Osteoblast (primary cell): ENCODE measurements at places on chromosomes 1 and 21.

DNA sequence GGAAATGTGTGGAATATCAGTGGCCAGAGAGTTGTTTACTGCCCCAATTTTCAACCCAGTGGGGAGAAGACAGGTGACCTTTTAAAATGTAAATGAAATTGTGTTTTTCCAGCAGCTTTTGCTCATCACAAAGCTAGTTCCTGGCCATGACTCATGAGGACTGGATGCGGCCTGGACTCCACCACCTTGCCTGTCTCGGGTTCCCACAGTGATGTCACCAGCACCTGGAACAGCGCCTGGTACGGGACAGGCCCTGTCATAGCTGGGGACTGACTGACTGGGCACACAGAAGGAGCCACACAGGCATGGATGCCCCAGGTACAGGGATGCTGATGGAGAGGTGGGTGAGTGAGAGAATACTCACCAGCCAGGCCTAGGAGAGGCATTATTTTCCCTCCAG lies 277.1 kb downstream of the AJAP1 start:
- DNase-seq = no peak

DNA sequence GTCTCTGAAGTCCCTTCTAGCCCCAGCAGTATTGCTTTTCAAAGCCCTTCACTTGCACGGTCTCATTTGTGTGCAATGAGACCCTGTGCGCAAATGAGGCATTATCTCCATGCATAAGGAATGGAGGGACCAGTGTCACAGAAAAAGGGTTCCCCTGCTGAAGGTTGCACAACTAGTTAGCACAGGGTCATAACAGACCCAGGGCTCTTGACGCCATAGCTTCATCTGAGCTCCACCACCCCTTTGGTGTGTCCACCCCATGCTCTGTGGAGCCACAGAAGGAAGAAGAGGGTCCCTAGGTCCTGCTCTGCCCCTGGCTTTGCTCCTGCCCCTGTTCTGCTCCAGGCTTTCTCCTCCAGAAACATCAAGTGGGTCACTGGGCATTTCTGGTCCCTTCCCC lies 12.6 kb downstream of the SH2D2A start:
- DNase-seq = no peak

DNA sequence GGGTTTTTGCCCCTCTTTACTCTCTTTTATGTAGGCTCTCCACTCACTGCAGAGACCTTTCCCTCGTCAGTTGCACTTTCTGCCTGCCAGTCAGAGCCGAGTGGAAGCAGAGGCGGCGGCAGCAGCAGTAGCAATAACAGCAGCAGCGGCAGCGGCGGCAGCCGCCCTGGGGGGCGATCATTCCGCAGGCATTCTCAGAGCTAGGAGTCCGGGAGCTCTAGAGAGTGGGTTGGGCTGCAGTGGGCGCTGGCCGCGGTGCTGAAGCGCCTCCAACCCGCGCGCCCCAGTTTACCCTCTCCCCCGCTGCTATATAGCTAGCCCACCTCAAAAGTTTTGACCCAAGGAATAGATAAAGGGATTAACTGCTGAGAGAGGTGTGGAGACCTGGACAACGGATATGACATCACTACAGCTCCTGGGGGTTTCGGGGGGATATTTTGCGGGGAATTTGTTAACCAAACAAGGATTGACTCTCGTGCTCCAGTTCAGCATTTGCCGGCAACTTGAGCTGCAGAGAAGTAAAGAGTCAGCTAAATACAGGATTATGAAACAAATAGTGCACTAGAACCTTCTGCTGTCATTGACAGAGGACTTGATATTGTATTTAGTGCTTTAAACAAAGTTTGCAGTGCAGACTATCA lies at the start of gene OLFM3:
Gene OLFM3 (minus strand): TSS at position 102 of the 641 bp plus-strand sequence.
- DNase-seq = peak; percentile 36

GRCh38 chr21:28410256-28410655 lies 582.4 kb downstream of the LTN1 start:
- DNase-seq = no peak

DNA sequence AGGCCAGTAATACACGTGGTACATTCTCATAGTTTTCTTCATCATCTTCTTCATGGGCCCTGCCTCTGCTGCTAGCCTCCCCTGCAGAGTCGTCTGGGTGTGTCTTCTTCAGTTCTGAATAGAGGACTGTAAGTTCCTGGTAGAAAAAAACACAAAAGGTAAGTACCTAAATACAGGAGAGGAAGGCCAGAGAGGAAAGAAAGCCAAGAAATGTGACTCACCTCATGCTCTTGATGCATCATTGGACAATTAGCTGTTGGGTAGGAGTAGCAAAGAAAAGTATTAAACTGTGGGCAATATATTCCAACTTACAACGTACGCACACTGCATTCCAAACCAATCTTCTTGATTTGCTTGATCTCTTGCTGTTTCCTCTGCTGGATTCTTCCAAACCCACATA lies 21.8 kb downstream of the FCRL3 start:
- no peak for DNase-seq

DNA sequence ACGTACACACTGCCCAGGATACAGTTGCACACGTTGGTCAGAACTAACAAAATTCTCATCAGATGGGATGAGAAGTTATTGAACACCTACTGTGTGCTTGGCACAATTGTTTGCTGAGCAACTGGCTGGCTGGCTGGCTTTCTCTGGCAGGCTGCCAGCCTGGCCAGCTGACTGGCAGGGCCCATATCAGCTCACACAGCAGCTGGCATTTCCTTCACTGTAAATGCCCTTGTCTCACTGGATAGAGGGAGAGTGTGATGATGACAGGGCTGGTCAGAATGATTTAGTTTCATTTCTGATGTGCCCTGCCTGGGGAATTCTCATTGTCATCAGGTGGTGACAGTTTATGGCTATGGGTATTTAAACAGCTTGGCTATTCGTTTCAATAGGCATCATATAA lies 15.8 kb downstream of the CAMK2N1 start:
- DNase-seq = peak; percentile 77

- no peak for DNase-seq
Observed at GRCh38 chr1:75764057-75764655, 21.9 kb upstream of the RABGGTB start.

DNA sequence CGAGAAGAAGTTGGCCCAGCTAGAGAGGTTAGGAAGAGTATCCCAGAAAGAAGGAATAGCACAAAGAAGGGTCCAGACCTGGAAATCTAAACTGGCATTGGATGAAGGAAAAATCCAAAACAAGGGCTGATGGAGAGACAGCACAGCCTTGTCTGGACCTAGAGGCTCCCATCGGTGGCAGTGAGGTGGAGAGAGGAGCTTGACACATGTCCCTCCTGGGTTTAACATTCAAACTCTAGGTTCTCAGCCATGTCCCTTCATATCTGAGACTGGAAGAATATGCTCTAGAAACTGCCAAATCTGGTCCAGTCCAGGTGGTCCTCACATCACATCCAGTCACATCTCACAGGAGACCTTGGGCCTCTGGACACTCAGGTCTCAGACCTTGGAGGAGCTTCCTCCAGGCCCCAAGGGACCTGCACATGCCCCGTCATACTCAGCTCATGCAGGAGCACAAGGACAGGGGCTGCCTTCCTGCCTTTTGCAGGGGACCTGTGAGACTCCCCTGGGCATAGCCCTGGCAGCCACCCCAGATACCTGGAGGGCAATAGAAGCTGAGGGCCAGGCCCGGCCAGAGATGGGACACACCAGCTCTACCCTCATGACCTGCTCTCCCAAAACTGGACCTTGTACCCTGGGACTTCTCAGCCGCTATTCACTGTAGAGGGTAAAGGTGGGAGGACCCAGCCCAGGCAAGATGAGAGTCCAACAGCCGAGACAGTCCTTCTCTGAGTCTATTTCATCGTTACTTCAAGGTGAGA lies 7.5 kb downstream of the TMEM125 start:
- DNase-seq = no peak

GRCh38 chr1:210239349-210240111 lies 6.9 kb downstream of the SERTAD4 start:
- peak; percentile 71 for DNase-seq

- DNase-seq = peak; percentile 74
Observed at GRCh38 chr1:95041491-95042165, 31.1 kb downstream of the ALG14 start.

GRCh38 chr1:156705321-156705917 lies at the start of gene CRABP2:
TSS of gene CRABP2 (minus strand) at chr1:156705583. CDS start at chr1:156705446, 137 bp downstream.
- DNase-seq = no peak

- DNase-seq = no peak
Observed at GRCh38 chr1:183200451-183200850, 14.4 kb downstream of the LAMC2 start.

GRCh38 chr1:172650474-172651193 lies 8.3 kb upstream of the FASLG start:
- DNase-seq = no peak

- peak; percentile 88 for DNase-seq
Observed at GRCh38 chr1:1205769-1206375, 520 bp downstream of the TNFRSF18 start.

DNA sequence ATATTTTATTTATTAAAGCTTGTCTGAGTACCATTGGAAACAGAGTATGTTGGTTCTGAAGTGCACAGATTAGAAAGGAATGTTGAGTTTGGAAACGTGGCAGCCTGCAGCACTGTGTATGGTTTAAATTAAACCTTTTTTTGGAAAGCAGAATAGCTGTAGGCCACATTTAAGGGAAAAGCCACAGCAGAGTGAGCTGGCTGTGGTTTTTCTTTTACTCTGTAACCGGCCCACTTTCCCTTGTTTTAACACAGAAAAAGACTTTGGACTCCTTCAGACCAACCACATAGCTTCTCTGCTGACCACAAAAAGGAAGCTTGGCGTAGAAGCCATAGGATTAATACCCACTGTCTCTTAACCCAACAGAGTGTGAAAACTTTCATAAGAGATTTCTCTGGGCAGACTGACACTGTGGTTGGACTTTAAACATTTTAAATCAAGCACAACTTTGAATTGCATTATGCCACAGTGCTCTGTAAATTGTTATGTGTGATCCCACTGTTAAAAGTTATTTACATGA lies 75.2 kb downstream of the NFIA start:
- peak; percentile 87 for DNase-seq

DNA sequence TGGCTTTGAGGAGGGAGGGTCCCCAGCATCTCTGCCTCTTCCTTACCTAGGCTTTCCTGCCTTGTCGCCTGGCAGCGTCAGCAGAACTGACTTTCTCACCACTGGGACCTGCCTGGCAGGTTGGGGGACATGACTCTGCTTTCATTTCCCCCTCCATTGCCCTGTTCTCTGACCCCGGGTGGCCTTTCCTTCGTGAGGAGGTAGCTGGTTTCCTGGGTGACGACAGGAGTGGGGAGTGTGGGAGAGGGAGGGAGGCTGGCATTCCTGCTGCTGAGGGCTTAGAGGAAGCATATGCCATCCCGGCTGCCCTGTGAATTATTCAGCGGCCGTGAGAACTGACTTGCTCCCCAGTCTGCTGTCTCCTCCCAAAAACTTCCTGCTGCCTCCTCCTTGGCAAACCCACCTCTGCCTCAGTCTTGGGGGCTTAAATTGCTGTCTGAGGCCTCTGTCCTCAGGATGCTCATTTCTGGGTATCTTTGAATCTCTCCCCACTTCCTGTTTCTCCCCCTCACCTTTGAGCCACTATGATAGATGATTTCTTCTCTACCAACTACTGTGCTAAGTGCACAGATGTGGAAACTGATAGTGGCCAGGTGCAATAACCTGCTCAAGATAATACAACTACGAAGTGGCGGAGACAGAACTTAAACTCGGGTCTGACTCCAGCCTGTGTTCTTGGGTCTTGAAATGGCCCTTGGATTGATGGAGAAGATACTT lies 182.0 kb upstream of the CSF3R start:
- no peak for DNase-seq

DNA sequence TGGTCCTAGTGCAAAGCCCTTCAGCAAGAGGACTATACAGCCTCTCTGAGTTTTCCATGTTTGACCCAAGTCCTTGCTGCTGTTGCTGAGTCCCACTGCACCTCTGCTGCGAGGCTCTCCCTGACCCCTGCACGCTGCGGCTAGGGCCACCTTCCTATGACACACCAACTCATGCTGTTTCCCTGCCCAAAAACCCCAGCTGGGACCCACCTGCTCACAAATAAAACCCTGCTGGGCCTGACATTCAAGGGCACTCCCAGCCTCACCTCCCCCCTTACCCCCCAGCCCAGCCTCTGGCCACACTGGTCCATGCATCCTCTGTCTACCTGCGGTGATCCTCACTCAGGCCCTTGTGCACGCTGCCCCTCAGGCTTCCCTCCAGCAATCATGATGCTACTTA lies 12.3 kb upstream of the ASCL5 start:
- no peak for DNase-seq

- peak; percentile 93 for DNase-seq
Observed at GRCh38 chr1:42963378-42964043, 4.8 kb upstream of the SLC2A1 start.

- peak; percentile 26 for DNase-seq
Observed at GRCh38 chr1:89454845-89455521, 69.6 kb upstream of the LRRC8B start.

DNA sequence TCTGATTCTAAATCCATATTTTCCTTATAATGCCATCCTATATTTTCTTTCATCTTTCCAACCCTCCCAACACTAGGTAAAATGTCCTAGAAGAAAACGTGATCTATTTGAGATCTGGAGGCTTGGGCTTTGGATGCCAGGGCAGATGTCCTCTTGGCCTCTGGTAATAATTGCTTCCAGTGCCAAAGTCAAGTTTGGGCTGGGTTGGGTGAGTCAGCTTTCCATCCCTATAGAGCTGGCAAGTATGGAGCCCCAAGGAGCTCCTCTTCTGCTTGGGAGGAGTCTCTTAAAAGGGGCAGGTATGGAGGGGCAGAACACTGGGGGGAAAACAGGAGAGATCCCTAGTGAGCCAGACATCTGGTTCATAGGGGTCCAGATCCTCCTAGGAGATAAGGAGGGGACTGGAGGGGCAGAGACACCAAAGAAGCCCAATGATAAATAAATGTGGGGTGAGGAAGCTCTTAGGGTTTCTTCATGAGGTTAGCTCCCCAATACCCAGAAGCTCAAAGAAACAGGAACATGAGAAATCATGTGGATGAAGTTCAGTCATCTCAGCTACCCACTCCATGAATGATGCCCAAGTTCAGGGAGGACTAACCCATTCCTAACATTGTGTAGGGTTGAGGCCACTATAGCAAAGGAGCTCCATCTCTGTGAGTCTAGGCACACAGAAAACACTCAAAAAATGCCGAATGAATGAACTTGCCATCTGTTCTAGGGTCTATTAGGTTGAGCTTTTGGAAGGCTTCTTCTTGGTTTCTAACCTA lies 3.5 kb downstream of the C1orf116 start:
- peak; percentile 72 for DNase-seq

DNA sequence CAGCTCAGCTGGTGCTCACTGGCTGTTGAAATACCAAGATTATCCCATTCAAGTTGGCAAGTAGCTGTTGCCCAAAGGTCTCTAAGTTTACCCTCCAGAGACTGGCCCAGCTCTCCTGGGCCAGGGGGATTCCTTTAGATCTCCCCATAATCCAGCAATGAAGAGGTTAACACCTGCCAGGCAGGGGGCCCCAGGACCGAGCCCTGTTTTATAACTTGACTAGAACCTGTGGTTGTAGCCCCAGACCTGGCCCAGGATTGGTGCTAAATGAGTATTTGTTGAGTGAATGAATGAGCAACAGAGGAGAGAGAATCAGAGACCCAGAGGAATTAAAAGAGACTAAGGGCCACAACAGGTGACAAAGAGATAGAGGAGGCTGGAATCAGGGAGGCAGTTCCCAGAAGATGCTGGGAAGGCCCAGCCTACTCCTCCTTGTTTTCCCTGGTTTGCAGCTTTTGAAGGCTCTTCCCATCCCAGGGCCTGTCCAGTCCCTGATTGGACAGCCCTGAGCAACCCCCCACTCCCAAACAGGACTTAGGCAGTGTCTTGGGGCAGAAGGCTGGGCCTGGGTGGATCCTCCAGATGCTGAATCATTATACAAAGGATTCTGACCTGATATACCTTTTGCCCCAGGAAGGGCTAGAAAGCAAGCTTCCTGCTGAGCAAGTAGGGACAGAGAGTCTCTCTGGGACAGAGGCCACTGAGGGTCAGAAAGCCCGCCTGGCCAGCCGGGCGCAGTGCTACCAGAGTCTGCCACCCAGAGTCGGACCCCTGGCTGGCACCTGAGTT lies 2.4 kb upstream of the RHBG start:
- no peak for DNase-seq

- DNase-seq = no peak
Observed at GRCh38 chr1:219184337-219184736, 10.7 kb downstream of the LYPLAL1 start.
